NCI-H1092 (cell line): ENCODE measurements at places on chromosomes 11 and 22.

DNA sequence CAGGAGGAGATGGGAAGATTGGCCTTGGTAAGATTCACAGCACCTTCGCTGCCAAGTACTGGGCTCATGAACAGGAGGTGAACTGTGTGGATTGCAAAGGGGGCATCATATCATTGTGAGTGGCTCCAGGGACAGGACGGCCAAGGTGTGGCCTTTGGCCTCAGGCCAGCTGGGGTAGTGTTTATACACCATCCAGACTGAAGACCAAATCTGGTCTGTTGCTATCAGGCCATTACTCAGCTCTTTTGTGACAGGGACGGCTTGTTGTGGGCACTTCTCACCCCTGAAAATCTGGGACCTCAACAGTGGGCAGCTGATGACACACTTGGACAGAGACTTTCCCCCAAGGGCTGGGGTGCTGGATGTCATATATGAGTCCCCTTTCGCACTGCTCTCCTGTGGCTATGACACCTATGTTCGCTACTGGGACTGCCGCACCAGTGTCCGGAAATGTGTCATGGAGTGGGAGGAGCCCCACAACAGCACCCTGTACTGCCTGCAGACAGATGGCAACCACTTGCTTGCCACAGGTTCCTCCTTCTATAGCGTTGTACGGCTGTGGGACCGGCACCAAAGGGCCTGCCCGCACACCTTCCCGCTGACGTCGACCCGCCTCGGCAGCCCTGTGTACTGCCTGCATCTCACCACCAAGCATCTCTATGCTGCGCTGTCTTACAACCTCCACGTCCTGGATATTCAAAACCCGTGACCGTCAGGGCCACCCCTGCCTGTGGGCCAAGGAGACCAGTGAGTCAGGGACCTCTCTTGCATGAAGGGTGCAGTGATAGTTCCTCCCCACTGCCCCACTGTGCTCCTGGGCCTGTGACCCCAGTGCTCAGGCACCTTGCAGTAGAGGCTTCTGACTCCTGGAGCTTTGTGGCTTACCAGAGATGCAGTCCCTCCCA is 83.6 kb downstream of the BCR start:
- DNase-seq = no peak

DNA sequence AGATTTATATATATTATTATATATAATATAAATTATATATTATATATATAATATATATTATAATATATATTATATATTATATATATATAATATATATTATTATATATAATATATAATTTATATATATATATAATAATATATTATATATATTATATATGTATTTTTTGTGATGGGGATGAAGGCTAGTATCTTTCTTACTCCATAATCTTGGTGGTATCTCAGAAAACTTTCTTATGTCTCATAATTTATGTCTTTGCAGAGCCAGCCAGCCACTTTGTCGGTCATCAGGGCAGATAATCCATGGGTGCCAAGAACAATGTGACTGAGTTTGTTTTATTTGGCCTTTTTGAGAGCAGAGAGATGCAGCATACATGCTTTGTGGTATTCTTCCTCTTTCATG is at the start of gene OR4S1:
Gene OR4S1, plus strand, starts transcription at position 301 of the 400 bp plus-strand sequence. Its CDS starts 0 bp downstream, at position 301.
- DNase-seq = no peak

GRCh38 chr11:74896311-74896710 is 52.6 kb downstream of the XRRA1 start:
- no peak for DNase-seq

GRCh38 chr22:43707648-43708047 is 104.5 kb downstream of the EFCAB6 start:
- DNase-seq = no peak
